ENCODE measurements at places on chromosomes 1 and 21.

- no peak for ATAC-seq
Measured at GRCh38 chr1:102776071-102776470, 332.3 kb downstream of the COL11A1 start.

- no peak for ATAC-seq
Measured at GRCh38 chr21:14312871-14313270, 70.1 kb downstream of the HSPA13 start.

- ATAC-seq = no peak
Measured at GRCh38 chr1:98164509-98164908, 243.7 kb upstream of the DPYD start.

DNA sequence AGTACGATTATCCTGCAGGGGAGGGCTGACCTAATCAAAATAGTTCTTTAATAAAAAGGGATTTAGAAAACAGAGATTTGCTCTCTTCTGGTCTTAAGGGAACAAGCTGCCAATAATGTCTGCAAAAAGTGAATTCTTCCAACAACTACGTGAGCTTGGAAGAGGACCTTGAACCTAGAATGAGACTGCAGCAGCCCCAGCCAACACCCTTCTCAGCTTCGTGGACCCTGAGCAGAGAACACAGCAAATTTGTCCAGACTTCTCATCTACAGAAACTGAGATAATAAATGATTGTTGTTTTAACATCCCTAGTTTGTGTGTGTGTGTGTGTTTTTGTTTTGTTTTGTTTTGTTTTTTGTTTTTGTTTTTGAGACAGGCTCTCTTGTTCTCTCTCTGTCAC, 309.4 kb downstream of the GRIK1 start:
- ATAC-seq = no peak

- no peak for ATAC-seq
Measured at GRCh38 chr1:107004421-107004820, 52.1 kb upstream of the PRMT6 start.

All from SK-N-SH treated with all-trans-retinoic acid at 6 μM for 48 hours (cell line).